CD4-positive, alpha-beta T cell treated with Interleukin-10 for 1 hour (primary cell): ENCODE measurements at places on chromosomes 5 and 9.

DNA sequence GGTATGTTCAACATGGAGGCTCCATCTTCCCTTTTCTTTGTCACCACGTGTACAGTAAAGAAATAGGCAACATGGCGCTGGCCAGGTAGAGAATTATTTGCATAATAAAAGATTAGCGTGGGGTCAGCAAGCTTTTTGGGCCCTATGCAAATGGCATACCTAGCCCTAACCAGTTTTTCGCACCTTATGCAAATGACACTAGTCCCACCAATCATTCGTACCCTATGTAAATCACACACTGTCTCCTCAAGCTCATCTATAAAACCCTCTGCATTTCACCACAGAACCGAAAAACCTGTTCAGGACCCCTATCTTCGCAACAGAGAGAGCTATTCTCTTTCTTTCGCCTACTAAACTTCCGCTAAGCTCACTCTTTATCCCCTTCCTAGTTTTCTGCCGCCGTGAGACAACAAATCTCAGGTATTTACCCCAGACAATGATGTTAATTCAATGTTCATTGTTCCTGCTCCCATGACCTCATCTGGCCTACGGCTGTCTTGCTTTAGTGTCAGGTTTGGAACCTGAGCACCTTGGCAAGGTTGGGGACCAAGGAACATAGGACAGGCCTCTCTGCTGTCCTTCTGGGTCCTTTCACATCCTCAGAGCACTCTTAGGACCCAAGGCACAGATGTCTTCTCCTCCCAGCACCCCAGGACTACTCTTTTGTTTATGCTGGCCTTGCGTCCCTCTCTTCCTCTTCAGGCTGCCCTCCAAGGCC is 180.7 kb upstream of the RAI14 start:
- no peak for DNase-seq

GRCh38 chr5:67530609-67531255 is 334.1 kb upstream of the CD180 start:
- DNase-seq: no peak

- DNase-seq: no peak
These were observed 374.3 kb downstream of the EBF1 start for GRCh38 chr5:158725297-158725851.

DNA sequence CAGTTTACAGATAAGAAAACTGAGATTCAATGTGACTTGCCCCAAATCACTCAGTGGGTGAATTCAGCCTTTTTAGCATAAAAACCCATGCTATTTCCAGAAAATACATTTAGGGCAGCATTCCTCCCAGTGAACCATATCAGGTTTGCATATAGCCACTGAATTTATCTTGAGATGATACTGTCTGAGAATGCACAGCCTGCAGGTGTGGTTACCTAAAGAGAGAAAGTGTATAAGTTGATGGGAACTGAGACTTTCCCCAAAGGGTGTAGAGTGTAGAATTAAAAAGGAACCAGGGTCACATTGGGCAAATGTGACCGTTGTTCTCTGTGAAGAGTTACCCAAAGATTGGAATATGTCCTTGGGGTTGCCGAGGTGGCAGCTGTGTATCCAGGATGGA is 100.0 kb upstream of the PIK3R1 start:
- DNase-seq: no peak

GRCh38 chr5:41067714-41068568 is 3.2 kb downstream of the MROH2B start:
- DNase-seq: no peak
